ENCODE measurements at places on chromosomes 12 and 14.

GRCh38 chr14:20668969-20669368, 15.4 kb upstream of the RNASE4 start:
- H3K4me3 ChIP-seq = no peak overlapping the region
- no peak for DNase-seq
- peaks cover 15% of the 10 kb centered on the region for H3K4me1 ChIP-seq
- no peaks in the 10 kb centered on the region for H3K27me3 ChIP-seq

DNA sequence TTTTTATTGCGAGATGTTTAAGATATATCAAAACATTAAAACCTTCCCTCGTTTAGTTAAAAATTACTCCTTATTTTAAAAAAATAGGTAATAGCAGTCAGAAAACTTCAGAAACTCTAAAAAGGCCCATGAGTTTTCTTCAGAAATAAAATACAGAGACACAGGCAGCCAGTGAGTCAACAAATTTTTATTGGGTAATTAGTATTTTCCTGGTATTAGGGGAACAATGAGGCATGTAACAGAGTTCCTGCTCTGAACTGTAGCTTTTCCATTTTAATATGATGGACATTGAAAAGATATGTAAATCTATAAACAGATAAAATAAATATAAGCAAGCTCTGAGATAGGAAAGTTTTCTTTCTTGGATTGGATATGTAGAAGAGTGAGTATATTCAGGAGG, 399 bp upstream of the ZNF705A start:
- no peak overlapping the region for H3K27ac ChIP-seq
- H3K27me3 ChIP-seq = peaks cover 4% of the 10 kb centered on the region

GRCh38 chr14:94153750-94154342, 20.3 kb upstream of the PPP4R4 start:
- H3K4me1 ChIP-seq = peaks cover 26% of the 10 kb centered on the region
- H3K4me3 ChIP-seq = no peak overlapping the region

DNA sequence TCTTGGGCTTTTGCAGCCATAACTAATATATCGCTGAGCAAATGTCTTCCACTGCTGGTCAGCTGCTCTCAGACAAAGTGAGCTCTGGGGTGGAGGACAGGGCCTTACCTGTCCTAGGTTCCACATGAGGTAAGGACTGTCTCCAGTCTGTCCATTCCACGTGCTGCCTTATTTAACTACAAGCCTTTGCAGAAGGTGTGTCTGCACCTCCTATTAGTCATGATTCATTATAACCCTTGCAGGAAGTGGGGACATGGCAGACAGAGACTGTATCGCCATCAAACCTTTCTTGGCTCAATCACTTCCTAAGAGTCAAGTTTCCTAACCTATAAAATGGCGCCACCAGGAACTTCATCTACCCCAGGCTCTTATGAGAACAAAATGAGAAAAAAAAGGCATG, 46.9 kb downstream of the SLC25A47 start:
- H3K36me3 ChIP-seq = peaks cover 96% of the 10 kb centered on the region
- H3K27ac ChIP-seq = peak overlapping the region; percentile 59
- peaks cover 69% of the 10 kb centered on the region for H3K4me1 ChIP-seq
- DNase-seq = no peak
- H3K27me3 ChIP-seq = no peaks in the 10 kb centered on the region
- H3K4me3 ChIP-seq = peak overlapping the region; percentile 29

DNA sequence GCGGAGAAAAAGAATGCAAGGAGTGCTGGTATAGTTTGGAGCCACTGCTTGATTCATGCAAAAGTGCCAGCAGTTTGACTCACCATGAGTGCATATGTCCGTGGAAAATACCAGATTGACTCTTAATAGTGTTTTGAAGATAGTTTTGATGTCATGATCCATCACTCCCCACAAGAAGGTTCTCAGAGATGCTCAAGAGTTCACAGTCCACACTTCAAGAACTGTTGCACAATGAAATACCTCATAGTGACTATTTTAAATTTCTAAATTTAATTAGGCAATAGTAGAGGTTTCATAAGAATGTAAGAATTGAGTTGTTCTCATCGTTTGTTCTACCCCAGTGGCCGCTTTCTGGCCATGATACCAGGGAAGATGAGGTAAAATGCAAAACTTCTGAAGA, 286.6 kb upstream of the RGS6 start:
- no peak overlapping the region for H3K4me3 ChIP-seq
- H3K4me1 ChIP-seq = no peaks in the 10 kb centered on the region
- no peak for DNase-seq
- peaks cover 32% of the 10 kb centered on the region for H3K36me3 ChIP-seq
- H3K27ac ChIP-seq = no peak overlapping the region
- no peaks in the 10 kb centered on the region for H3K27me3 ChIP-seq

- H3K27ac ChIP-seq = peak within 1 kb of the TSS; percentile 89
- H3K4me1 ChIP-seq = peaks cover 31% of the 10 kb centered on the region
These were observed at the start of gene P2RX4 for GRCh38 chr12:121209624-121210572. Gene P2RX4, plus strand, starts transcription at chr12:121210129. Its CDS starts 36 bp downstream, at chr12:121210165.

GRCh38 chr14:54808326-54809161, 94.1 kb downstream of the GCH1 start:
- H3K4me3 ChIP-seq = no peak overlapping the region
- H3K27me3 ChIP-seq = peaks cover 15% of the 10 kb centered on the region
- no peaks in the 10 kb centered on the region for H3K36me3 ChIP-seq
- DNase-seq = no peak
- H3K4me1 ChIP-seq = peaks cover 11% of the 10 kb centered on the region

DNA sequence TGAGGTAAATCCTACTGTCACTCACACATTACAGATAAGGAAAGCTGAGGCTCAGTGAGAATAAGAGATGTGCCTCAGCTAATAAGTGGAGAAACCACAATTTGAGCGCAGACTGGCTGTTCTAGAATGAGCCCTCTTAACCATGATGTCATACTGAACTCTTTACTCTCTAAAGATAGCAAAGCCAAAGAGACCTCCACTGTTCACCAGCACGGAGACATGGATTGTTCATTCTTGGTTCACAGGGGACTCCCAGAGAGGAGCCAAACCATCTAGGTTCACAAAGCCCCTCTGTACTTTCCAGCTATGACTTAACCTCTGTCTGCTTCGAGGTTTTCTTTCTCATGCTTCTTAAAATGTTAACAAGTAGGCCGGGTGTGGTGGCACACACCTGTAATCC, 32.7 kb upstream of the YARS2 start:
- no peaks in the 10 kb centered on the region for H3K27me3 ChIP-seq
- no peaks in the 10 kb centered on the region for H3K36me3 ChIP-seq
- no peaks in the 10 kb centered on the region for H3K4me1 ChIP-seq
- H3K4me3 ChIP-seq = no peak overlapping the region
- DNase-seq = no peak

DNA sequence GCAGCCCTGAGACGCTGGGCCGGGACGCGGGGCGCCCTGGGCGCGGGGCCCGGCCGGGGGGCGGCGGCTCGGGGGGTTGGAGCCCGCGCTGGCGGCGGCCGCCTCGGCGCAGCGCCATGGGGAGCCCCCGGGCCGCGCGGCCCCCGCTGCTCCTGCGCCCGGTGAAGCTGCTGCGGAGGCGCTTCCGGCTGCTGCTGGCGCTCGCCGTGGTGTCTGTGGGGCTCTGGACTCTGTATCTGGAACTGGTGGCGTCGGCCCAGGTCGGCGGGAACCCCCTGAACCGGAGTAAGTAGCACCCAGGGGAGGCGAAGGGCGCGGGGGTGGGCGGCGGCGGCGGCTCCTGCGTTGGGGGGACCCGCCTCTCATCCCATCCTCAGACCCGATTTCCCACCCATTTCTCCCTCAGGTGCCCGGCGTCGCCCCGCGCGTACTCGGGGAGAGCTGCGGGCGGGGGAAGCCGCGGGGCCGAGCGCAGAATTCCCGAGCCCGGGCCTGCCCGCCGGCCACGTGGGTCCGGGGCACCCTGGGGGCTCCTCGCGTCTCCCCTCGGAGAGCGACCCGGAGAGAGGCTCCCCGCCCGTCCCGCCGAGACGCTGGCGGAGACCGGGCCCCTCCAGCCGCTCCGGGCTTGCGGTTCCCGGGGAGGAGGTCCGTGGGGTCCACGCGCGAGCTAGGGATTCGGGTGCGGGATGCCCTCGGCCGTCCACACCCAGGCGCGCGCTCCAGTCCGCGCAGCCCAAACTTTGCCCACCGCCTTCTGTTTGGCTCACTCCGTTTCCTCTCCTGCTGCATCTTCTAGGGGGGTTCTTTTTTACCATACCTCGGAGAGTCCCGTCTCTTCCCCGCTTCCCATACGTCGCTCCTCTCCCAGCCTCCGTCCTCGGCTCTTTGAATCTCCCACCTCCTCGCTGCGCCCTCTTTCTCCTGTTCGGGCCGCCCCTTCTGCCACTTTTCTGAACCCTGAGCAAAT, 807 bp downstream of the B4GALNT3 start:
- H3K27ac ChIP-seq = peak overlapping the region; percentile 45
- H3K4me3 ChIP-seq = peak overlapping the region; percentile 74
- DNase-seq = peak; percentile 63
- peaks cover 15% of the 10 kb centered on the region for H3K4me1 ChIP-seq
- H3K27me3 ChIP-seq = peaks cover 26% of the 10 kb centered on the region

- H3K27ac ChIP-seq = no peak overlapping the region
- no peak for DNase-seq
- no peaks in the 10 kb centered on the region for H3K27me3 ChIP-seq
These were observed 198.1 kb upstream of the LRIG3 start for GRCh38 chr12:59118356-59118755.

GRCh38 chr12:122054842-122055520, 23.6 kb upstream of the MLXIP start:
- H3K27ac ChIP-seq = no peak overlapping the region
- no peak for DNase-seq

DNA sequence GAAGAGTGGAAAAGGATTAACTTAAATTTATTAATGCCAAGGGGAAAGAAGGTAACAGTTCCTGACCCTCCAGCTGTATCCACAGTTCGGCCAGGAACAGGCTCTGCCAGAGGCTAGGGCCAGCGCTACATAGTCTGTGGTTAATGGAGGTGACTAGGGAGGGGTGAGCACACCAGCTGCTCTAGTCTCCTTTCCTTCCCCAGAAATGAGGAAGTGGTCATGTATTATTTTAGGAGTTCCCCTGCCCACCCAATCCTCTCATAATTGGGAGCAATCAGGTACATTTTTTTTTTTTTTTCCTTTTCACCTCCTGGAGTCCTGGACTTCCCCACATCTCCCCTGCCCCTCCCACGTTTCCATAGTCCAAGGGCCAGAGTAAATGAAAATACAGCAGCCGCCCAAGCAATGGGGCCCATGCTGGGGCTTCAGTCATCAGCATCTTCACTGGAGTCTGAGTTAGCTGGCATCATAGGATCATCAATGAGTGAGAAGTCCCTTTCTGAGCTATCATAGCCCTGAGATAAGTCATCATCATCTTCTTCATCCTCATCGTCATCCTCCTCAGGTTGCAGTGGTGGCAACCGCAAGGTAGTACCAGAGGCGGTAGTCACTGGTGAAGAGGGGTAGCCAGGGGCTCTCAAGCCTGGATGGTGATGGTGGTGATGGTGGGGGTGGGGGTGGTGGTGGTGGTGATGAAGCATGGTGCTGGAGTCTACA, 1.5 kb upstream of the SUPT16H start:
- H3K27ac ChIP-seq = peak overlapping the region; percentile 98
- DNase-seq = peak; percentile 27
- H3K4me3 ChIP-seq = peak overlapping the region; percentile 98
- peaks cover 29% of the 10 kb centered on the region for H3K4me1 ChIP-seq
- peaks cover 37% of the 10 kb centered on the region for H3K36me3 ChIP-seq
- H3K27me3 ChIP-seq = no peaks in the 10 kb centered on the region

DNA sequence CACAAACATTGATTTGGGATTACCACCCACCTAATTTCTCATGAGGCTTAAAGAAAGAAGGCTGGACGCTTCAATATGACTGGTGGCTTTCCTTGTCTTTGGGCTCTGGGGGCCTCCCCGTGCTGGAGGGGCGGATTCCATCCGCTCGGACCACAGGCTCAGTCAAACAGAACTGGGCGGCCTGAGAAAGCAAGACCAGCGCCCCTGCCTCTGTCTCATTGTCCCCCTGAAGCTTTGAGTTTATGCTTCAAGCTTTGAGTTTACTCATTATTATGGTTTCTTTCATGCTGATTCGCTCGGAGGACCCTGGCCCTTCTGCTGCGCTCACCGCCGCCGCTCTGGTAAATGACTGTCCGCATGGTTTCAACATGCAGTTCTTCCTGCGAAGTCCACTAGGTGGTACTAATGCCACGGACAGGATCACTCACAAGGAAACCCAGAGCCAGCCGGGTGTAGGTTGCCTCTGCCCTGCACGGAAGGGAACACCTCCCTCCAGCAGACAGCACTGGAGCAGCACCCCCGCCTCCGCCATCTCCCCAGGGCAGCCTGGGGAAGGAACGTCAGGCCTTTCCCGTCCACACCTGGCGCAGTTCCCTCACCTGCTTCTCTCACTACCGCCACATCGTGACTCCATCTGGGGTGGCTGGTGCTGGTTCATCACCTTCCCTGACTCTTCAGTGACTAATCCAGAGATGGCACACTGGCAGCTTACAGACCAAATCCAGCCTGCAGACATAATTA, 13.2 kb upstream of the TIGAR start:
- no peak overlapping the region for H3K4me3 ChIP-seq
- peak; percentile 41 for DNase-seq
- H3K27ac ChIP-seq = no peak overlapping the region
- peaks cover 4% of the 10 kb centered on the region for H3K4me1 ChIP-seq
- peaks cover 53% of the 10 kb centered on the region for H3K36me3 ChIP-seq
- H3K27me3 ChIP-seq = no peaks in the 10 kb centered on the region

DNA sequence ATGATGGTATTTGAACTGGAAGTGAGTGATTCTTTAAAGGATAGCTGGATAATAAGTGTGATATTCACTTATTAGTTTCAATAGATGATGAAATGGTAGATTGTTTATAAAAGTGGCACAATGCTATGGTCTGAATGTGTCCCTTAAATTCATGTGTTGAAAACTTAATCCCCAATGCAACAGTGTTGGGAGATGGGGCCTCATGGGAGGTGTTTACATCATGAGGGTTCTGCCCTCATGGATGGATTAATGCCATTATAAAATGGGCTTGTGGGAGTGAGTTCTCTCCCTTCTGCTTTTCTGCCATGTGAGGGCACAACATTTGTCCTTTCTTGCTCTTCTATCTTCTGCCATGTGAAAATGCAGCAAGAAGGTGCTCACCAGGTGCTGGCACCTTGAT, 134.0 kb downstream of the SLC38A1 start:
- H3K36me3 ChIP-seq = no peaks in the 10 kb centered on the region
- no peak for DNase-seq
- no peaks in the 10 kb centered on the region for H3K4me1 ChIP-seq
- H3K27ac ChIP-seq = no peak overlapping the region
- peaks cover 2% of the 10 kb centered on the region for H3K27me3 ChIP-seq

DNA sequence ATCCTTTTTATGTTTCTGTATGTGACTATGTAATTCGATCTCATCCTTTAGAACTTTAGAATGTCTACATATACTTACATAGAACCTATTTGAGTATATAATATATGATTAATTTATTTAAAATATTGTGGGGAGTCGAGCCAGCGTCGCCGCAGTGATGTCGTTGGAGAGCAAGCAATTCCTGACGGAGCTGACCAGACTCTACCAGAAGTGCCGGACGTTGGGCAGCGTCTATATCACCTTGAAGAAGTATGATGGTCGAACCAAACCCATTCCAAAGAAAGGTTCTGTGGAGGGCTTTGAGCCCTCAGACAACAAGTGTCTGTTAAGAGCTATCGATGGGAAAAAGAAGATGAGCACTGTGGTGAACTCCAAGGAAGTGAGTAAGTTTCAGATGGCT, 6.4 kb upstream of the CD27 start:
- H3K4me1 ChIP-seq = peaks cover 70% of the 10 kb centered on the region
- H3K27ac ChIP-seq = peak overlapping the region; percentile 24
- no peak overlapping the region for H3K4me3 ChIP-seq

All from activated CD4-positive, alpha-beta T cell treated with anti-CD3 and anti-CD28 coated beads for 36 hours (primary cell).